ENCODE measurements at places on chromosomes 16 and 17.

DNA sequence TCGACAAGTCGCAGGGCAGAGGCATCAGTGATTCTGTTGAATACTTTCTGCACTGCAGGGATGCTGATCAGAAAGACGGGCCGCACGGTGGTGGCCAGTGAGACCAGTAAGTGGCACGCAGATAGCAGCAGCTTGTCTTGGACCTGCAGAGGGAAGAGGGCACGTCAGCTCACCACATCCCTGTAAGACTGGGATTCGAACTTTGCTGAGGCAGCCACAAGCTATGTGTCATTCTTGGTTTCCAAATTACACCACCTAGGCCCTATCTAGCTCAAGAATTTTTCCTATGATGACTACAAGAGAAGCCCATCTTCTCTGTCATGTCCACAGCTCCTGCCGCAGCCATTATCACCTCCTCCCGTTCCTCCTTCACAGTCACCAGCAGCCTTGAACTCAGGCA, 49.4 kb upstream of the GSG1L start:
- DNase-seq = no peak

DNA sequence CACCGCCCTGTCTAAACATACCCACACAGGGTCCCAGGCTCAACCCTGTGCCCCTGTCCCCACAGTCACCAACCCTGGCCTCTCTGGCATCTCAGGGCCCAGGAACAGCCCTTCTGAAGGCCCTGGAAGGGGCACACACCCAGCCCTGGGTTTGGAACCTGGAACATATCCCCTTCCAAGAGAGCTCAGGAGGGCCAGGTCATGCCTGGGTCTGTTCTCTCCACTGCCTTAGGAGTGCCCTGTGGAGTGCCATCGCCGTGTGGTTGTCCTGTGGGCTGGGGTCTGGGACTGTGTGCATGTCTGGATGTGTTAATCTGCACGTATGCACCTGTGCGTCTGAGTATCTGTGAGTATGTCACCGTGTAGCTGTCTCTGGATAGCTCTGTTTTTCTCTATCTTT, 45.2 kb upstream of the ACSM2B start:
- DNase-seq = no peak

GRCh38 chr17:77640916-77641605, 317.4 kb upstream of the TNRC6C start:
- no peak for DNase-seq

- no peak for DNase-seq
Measured at GRCh38 chr16:73049511-73049910, 1.6 kb upstream of the ZFHX3 start.

DNA sequence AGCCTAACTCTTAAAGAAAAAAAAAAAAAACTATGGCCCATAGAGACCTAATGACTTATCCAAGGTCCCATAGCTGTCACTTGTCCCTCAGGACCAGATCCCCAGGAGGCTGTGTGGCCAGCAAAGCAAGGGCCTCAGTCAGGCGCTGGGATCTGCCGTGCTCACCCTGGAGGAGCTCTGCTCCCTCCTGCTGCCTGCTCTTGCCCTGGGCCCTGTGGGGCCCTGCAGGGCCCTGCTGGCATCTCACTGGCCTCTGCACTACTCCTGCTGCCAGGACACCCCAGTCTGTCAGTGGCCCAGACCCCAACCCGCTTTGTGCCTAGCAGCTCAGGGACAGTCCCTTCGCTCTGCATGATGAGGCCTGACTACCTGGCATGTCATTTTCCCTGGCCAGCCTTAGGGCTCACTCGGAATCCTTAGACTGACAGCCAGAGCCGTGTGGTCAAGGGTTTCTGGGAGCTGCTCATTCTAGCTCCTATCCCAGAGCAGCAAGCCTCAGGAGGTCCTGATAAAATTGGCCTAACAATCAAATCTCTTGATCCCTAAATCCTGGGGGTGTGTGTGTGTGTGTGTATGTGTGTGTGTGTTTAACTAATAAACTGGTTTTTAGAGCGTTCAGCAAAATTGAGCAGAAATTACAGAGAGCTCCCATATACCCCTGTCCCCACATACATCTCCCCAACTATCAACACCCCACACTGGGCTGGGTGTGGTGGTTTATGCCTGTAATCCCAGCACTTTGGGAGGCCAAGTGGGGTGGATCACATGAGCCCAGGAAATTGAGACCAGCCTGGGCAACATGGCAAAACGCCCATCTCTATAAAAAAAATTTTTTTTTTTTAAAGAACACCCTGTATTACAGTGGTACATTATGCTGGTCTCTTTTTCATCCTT, 21.7 kb downstream of the KATNIP start:
- DNase-seq = no peak

DNA sequence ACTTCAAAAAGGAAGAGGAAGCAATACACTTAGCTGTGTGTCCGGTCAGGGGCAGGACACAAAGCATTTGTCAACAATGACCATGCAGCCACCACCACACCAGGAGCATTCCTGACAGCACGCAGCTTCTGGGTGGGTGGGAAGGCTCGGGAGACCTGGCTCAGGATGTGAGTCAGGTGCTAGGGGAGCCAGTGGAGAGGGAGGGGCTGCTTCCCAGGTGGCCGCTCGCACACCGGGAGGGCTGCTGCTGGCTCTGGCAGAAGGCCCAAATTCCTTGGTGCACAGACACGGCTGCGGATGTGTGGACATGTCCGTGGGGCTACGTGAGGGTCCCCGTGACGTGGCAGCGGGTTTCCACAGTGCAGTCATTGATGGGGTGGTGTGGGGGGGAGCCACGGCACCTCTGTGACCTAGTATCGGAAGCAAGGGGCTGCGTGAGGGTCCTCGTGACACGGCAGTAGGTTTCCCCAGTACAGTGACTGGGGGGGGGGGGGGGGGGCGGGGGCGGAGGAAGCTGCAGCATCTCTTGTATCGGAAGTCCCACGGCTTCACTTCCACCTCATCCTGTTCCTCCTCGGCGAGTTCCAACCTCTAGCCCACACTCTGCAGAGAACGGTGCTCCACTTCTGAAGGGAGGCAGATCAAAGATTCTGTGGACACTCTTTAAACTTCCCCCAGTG, 112.8 kb downstream of the ZNF778 start:
- DNase-seq = no peak

GRCh38 chr16:15548482-15548891, 94.5 kb downstream of the MARF1 start:
- DNase-seq = no peak

GRCh38 chr16:15778999-15779614, 77.7 kb downstream of the MYH11 start:
- no peak for DNase-seq

GRCh38 chr17:35683591-35683990, 47.8 kb upstream of the RASL10B start:
- DNase-seq = no peak

- DNase-seq = no peak
Measured at GRCh38 chr17:28498652-28499363, 7.3 kb upstream of the FOXN1 start.

- DNase-seq = no peak
Measured at GRCh38 chr17:31495022-31495885, 103.8 kb downstream of the RAB11FIP4 start.

- no peak for DNase-seq
Measured at GRCh38 chr16:12160249-12160648, 183.7 kb downstream of the SNX29 start.

- DNase-seq = no peak
Measured at GRCh38 chr16:13936155-13936554, 16.2 kb downstream of the ERCC4 start.

DNA sequence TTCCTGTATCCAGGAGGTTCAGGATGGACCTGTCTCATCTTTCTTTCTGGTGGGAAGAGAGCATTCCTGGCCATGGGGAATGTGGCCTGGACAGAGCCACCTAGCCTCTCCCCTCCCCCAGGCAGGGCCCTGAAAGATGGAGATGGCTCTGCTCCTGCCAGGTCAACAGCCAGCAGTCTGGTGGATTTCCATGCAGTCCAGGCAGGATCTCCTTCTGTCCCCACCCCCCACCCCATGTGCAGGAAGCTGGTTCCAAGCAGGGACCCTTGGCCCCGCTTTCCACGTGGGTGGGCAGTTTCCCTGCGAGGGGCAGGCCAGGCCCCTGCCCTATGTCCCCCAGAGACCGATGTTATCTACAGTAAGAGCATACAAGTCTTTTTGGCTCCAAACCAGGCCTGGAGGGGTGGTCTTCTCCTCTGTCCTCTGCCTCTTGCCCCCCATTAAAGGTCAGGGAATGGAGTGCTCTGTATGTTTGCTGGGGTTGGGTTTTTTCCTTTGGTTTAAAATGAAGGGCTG, 240.5 kb downstream of the SEC14L1 start:
- DNase-seq = no peak

DNA sequence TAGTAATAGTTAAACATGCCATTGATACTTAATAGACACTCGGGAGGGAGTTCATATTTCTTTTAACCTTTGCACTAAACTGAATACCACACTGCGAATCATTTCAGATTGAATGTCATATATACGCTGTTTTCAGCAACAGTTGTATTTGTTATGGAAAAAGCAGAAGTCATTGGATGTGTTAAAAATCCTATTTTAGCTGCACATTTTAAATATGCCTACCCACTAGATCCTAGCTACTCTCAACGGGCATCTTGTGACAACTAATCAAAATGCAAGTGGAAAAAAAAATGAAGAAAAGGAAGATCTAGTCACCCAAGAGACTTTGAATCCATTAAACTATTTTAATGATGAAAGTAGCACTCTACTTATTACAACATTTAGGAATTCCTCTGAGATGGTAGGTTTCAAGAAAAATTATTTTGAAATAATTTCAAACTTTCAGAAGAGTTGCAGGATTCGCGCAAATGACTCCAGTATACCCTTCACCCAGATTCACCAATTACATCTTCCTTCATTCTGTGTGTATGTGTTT, 51.4 kb upstream of the MNT start:
- DNase-seq = no peak

DNA sequence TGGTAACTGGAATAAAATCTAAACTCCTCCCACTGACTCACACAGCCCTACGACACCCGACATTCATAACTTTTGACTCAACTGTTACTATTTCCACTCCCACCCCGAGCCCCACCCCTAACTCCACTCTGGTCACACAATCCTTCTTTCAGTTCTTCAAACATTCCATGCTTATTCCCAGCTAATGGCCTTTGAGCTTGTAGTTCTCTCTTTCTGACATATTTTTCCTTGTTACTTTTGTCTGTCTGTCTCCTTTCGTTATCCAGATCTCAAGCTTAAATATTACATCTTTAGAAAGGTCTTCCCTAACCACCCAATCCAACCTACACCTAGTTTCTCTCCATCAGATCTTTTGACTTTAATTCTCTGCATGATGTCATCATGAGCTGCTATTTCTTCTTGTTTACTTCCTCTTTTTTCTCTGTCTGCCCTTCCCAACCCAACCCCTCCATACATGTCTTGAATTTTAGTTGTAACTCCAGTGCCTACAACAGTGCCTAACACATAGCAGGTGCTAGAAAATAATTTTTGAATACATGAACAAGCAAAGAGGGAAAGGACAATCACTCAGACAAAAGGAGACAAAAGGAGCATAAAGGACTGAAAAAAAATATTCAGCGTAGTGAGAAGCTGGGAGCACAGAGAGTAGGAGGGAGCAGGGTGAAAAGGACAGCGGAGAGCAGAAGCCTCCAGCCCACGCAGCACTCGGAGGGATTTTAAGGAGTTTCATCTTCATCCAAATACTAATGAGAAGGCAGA, 65.2 kb upstream of the SMIM36 start:
- no peak for DNase-seq

DNA sequence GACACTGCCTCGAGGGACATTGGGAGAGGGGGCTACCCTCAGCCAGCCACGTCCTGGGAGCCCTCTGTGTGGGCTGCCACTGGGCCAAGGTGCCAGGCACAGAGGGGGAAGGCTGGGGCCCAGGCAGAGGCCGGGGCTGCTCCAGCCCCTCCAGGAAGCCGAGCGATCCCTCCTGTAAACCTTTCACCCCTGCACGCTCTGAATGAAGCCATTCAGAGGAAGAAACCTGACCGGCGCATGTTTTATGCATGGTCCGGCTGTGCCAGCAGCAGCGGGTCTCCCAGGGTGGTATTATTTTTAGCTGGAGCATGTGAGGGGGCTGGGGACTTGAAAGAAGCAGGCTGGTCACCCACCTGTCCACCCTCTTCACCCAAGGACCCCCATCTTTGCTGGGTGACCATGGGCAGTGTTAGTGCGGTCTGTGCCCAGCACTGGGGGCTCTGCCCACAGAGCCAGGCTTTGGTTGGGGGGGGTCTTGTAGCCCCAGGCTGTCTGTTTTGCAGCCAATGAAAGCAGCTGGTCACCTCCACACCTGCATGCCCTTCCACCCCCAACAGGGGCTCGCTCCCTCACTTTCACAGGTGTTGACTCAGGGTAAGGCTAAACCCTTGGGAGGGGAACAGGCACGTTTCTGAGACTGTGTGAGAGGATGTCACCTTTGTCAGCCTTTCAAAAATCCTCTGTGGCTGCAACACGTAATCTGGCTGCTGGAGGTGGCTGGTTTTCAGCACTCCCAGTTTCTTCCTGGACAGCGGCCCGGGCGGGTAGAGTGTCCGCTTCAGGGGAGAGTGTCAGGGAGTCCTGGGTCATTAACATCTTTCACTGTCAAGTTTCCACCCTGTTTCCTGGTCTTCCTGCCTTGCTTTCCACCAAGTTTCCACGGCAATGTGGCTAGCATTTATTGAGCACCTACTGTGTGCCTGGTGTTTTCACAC, 77.1 kb upstream of the BRD7 start:
- DNase-seq = no peak

DNA sequence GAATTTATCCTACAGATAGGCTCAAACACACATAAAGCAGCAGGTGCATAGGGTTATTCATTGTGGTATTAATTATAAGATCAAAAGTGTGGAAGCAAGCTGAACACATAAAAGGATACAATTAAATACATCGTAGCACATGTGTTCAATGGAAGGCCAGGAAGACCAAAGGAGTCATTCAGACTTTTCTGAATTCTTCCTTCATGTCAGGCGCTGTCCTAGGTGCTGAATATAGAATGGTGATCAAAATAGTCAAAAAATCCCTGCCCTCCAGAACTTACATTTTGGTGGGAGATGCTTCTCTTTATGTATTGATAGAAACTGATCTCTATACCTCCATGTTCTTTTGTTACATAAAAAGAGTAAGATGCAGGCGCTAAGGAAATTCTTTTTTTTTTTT, 439.0 kb upstream of the ASIC2 start:
- DNase-seq = no peak

- peak; percentile 53 for DNase-seq
Measured at GRCh38 chr17:55356434-55357328, 65.0 kb downstream of the MMD start.

GRCh38 chr17:8465356-8465755, 29.7 kb downstream of the NDEL1 start:
- DNase-seq = no peak

All from hippocampal formation (tissue), 2 donors.